ENCODE measurements at places on chromosomes 5 and 9. TPM values are rescaled to one million over a fixed set of nuclear protein-coding genes. Genes with fewer than 3 reads are reported as not detected.

- no peak overlapping the region for H3K27ac ChIP-seq
- no peaks in the 10 kb centered on the region for H3K27me3 ChIP-seq
- H3K36me3 ChIP-seq, result no peaks in the 10 kb centered on the region
- DNase-seq, result no peak
Observed at GRCh38 chr5:150503977-150504620, 3.8 kb upstream of the NDST1 start.

DMRT3 gene
- total RNA-seq, result not detected

DNA sequence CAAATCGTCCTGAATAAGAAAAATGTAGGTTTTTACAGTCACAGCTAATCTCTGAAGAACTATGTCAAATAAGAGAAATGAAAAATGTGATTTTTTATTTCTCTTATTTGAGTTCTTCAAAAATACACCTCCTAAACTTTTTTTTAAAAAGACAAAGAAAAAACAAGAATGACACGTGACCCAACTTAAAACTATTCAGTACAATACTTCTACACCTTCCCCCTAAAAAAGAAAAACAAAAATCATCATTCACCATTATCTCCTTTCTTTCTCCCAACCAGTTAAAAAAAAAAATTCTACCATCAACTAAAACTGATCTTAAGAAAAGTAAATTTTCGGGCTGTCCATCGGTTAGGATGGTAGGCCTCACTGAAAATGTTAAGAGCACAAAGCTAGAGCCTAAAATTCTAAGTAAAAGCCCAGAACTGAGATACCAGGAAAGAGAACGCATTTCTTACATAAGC, 2.1 kb downstream of the RNF145 start:
- H3K4me3 ChIP-seq, result peak overlapping the region; percentile 84
- DNase-seq, result no peak
- peak overlapping the region; percentile 91 for H3K27ac ChIP-seq
- peaks cover 21% of the 10 kb centered on the region for H3K36me3 ChIP-seq

DNA sequence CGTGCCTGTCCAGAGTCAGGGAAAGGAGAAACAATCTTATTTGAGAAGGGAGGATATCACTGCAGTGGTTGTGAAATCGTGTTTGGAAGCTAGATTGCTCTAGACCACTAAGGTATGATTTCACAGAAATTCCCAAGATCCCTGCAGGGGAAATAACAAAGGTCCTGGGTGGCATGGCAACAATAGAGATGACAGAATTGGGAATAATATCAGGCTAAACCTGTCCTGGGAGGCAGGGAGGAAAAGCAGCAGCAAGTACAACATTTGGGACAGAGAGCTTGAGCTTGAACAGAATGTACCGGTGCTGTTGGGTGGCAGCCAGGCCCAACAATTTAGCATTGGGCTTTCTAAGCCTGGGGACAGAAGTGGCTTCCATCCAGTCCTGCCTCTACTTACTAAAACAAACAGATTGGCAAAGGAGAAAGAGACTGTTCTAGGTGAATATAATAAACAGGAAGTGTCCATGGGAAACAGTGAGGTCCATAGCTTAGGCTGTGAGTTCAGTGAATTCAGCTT, 17.0 kb upstream of the ARHGAP26 start:
- no peaks in the 10 kb centered on the region for H3K4me1 ChIP-seq
- H3K4me3 ChIP-seq, result no peak overlapping the region
- DNase-seq, result no peak

GRCh38 chr5:35163710-35164033, 66.6 kb downstream of the PRLR start:
- H3K4me3 ChIP-seq, result no peak overlapping the region
- DNase-seq, result no peak
- H3K36me3 ChIP-seq, result no peaks in the 10 kb centered on the region
- no peaks in the 10 kb centered on the region for H3K4me1 ChIP-seq

- no peak for DNase-seq
- no peaks in the 10 kb centered on the region for H3K36me3 ChIP-seq
- H3K27ac ChIP-seq, result no peak overlapping the region
- H3K4me3 ChIP-seq, result no peak overlapping the region
- no peaks in the 10 kb centered on the region for H3K4me1 ChIP-seq
Observed at GRCh38 chr5:28685794-28686193, 1647.4 kb upstream of the CDH9 start.

ELOVL7 gene
- not detected for total RNA-seq

WNT8A gene
- total RNA-seq, result not detected

DNA sequence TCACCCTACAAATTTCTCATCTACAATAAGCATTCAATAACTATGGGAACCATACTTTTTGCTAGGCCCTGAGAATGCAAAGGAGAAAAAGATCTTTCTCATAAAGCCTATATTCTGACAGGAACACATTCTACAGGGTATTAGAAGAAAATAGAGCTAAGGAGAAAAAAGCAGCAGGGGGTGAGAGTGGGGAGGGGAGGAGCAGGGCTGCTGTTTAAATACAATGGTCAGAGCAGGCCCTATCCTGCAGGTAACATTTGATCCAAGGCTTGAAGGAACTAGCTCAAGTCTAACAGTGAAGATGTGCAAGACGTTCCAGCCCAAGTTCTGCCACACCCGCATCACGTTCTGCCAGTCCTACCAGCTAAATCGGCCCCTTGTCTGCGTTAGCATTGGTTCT, 89.7 kb downstream of the ELAVL2 start:
- H3K27me3 ChIP-seq, result no peaks in the 10 kb centered on the region
- no peaks in the 10 kb centered on the region for H3K36me3 ChIP-seq
- DNase-seq, result no peak
- no peaks in the 10 kb centered on the region for H3K4me1 ChIP-seq

ZBTB43 gene
- total RNA-seq, result 6.4 TPM

DNA sequence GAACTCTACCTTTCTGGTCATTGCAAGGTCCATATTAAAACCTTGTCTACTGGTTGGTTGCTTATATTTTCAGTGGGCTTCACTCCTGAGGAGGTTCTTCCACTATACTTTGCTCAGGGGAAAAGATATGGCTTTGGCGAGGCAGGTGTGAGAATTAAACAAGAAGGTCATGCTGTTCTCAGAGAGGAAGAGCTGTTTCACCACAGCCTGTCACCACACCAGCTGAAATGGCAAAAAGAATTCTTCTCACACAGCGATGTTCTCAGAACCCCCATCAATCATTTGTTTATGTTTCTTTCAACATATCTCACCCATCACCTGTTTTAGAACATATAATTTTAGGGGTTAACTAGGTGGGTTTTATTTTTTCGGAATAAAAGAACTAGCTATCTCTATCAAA, 38.6 kb downstream of the CAPSL start:
- H3K36me3 ChIP-seq, result no peaks in the 10 kb centered on the region
- no peak for DNase-seq
- H3K4me3 ChIP-seq, result no peak overlapping the region
- H3K27ac ChIP-seq, result no peak overlapping the region
- no peaks in the 10 kb centered on the region for H3K27me3 ChIP-seq
- H3K4me1 ChIP-seq, result no peaks in the 10 kb centered on the region

TXNDC8 gene
- not detected for total RNA-seq

SLC1A3 gene
- not detected for total RNA-seq

DNA sequence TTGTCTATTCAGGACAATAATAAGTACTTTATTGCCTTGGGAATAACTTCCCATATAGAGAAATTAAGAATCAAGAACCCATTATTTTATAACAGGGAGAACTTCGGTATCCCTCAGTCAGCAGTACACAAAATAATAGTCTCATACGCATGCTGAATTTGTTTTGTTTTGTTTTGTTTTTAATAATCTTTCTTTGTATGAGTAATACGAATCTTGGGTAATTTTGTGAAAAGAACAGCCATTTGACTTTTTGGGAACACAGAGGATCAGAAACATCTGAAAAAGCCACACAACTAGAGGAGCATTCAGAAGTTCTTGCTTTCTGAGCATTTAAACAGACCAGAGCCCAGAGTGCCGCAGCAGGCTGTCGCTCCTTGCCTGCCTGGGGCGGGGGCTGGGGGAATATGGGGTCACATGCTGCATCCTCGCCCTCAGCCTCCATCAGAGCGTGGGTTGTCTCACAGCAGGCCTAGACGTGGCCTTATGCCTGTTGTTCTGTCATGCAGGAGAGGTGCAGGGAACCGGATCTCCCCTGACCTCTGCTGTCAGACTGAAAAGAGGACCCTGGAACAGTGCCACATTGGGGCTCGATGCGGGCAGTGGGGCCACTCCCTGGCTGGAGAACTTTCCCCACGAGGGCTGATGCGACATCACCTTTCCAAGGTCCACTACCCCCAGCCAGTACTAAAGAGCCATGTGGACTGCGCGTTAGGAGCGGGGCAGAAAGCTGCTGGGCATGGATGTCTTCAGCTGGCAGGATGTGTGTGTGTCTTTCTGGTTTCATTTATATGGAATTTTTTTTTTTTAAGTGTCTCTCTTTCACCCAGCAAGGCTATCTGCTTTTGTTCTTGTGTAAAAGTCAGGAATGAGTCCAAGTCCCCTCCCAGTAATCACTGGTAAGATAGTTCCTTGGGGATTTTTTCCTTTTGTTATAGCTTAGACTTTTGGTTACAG, 133.4 kb upstream of the OTULINL start:
- no peak for DNase-seq
- H3K27ac ChIP-seq, result no peak overlapping the region
- H3K36me3 ChIP-seq, result no peaks in the 10 kb centered on the region
- no peaks in the 10 kb centered on the region for H3K4me1 ChIP-seq
- no peak overlapping the region for H3K4me3 ChIP-seq
- no peaks in the 10 kb centered on the region for H3K27me3 ChIP-seq

PCDHGA10 gene
- total RNA-seq, result 8.5 TPM

- peaks cover 42% of the 10 kb centered on the region for H3K36me3 ChIP-seq
- no peak for DNase-seq
- no peak overlapping the region for H3K4me3 ChIP-seq
- H3K4me1 ChIP-seq, result peaks cover 35% of the 10 kb centered on the region
- H3K27ac ChIP-seq, result no peak overlapping the region
- no peaks in the 10 kb centered on the region for H3K27me3 ChIP-seq
Observed at GRCh38 chr9:97628668-97629067, 4.5 kb downstream of the TSTD2 start.

- no peaks in the 10 kb centered on the region for H3K27me3 ChIP-seq
- H3K36me3 ChIP-seq, result no peaks in the 10 kb centered on the region
- H3K27ac ChIP-seq, result peak overlapping the region; percentile 69
- peaks cover 66% of the 10 kb centered on the region for H3K4me1 ChIP-seq
Observed at GRCh38 chr5:100840789-100841188, 62.3 kb downstream of the ST8SIA4 start.

TAF11L9 gene
- not detected for total RNA-seq

GRCh38 chr5:96664669-96665068, 2.5 kb downstream of the CAST start:
- H3K36me3 ChIP-seq, result no peaks in the 10 kb centered on the region
- H3K27ac ChIP-seq, result no peak overlapping the region
- no peak overlapping the region for H3K4me3 ChIP-seq
- H3K27me3 ChIP-seq, result no peaks in the 10 kb centered on the region

DNA sequence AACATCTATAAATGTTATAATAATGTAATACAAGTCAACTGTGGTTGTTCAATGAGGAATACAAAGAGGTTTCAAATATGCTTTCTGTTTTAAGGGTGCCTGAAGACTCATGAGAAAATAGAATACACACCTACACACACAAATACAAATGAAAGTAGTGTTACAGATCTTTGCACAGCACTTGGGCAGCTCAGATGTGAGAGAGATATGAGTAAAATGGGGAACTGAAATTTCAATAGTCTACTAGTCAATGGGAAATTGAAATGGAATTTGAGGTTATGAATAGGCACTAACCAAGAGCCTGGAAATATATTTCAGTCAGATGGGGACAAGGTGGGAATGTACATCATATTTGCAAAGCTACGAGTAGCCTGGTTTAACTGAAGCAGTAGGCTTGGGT, 96.6 kb downstream of the ISL1 start:
- no peaks in the 10 kb centered on the region for H3K4me1 ChIP-seq
- DNase-seq, result no peak
- H3K4me3 ChIP-seq, result no peak overlapping the region

DNA sequence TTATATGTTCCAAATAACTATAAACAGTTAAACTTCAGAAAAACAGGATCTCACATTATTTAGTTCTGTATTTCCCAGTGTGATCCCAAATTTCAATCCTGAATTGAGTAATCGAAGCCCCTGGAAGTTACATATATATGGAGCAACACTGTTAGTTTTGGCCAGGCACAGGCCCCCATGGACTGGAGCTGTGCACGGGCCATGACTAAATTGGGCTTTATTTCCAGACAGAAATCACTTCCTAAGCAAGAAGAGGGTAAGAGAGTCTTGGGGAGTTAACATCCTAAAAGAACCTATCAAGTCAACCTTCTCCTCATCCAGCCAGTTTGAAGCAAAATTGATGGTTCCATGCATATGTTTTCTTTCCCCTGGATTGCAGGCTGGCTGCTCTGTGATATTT, 393.0 kb downstream of the TMEM167A start:
- H3K27me3 ChIP-seq, result no peaks in the 10 kb centered on the region
- H3K27ac ChIP-seq, result no peak overlapping the region
- no peak for DNase-seq

DNA sequence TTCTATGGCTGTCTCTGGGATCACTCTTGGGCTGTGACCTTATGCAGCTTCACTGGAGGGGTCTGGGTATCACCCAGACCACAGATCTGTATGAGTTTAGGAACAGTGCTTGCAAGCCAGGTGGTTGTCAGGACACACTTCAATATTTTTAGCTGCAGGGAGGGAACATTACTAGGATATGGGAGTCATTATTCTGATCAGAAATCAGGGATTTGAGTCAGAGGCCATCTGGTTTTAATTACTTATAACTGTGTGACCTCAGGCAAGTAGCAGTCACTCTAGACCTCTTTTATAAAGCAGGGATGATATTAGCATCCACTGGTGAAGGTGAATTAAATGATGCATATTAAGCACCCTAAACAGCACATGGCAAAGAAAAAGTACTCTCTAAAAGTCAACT, 60.1 kb upstream of the NMUR2 start:
- H3K36me3 ChIP-seq, result no peaks in the 10 kb centered on the region
- peaks cover 5% of the 10 kb centered on the region for H3K4me1 ChIP-seq
- H3K27ac ChIP-seq, result no peak overlapping the region
- H3K27me3 ChIP-seq, result no peaks in the 10 kb centered on the region
- H3K4me3 ChIP-seq, result no peak overlapping the region

- no peak overlapping the region for H3K27ac ChIP-seq
- H3K36me3 ChIP-seq, result no peaks in the 10 kb centered on the region
- no peaks in the 10 kb centered on the region for H3K27me3 ChIP-seq
- H3K4me3 ChIP-seq, result no peak overlapping the region
Observed at GRCh38 chr5:98402130-98402529, 371.3 kb upstream of the RGMB start.

DNA sequence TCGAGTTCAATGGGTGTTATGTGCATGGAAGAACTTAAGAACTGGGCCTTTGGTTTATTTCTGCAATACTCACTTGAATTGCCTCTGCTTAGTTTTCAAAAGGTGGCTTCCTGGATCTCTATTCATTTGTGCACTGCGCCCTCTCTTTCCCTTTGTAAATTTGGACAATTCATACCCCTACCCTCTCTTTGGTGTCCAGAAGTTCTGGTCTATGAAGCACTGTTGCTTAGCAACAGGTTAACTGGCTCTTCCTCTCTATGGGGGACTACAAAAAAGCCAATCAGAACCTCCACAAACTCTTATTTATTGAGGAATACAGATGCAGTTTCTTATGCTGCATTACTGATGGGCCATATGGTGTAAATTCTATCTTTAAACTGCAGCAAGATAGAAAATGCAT, 13.5 kb upstream of the FAM120A start:
- H3K27me3 ChIP-seq, result no peaks in the 10 kb centered on the region
- no peaks in the 10 kb centered on the region for H3K4me1 ChIP-seq

PIP5K1B gene
- total RNA-seq, result not detected

ADCY2 gene
- total RNA-seq, result not detected

Measured in Karpas-422 (cell line).